ENCODE measurements at places on chromosomes 1 and 21. TPM values are rescaled to one million over a fixed set of nuclear protein-coding genes. Genes with fewer than 3 reads are reported as not detected.

DNA sequence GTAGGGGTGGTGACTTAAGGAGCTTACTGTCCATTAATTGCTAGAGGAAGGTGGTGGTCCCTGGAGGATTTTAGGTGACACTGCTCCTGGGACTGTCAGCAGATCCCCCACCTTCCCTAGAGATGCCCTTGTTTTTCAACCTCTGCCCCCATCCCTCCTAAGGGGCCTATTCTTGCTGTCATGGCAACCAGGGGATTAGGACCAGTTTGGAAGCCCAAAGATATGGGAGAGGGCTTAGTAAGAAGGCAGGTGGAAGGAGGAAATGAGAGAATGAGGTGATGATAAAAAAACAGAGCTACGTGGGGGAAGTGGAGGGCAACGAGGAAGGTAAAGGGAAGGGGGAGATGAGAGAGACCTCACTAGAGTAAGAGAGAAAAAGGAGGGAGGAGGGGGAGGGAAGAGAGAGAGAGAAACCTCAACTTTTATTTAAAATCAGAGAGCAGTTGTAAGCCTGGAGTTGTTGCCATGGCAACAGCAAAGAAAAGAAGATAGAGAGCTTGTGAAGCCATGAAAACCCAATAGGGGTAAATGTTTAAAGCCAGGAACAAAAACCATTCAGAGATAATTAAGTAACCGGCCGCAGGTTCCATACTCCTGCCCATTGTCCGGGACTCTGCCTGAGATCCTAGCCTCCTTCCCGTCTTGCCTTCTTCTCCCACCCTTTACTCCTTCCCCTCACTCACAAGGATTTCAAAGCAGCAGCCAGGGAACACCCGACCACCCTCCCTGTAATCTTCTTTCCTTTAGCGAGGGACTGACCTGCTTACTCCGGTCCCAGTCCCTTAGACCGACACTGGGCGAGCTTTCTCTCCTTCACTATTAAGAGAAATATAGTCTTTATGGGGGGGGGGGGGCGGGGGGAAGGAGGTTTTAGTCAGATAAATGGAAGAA is 20.6 kb downstream of the KIRREL1 start:
- DNase-seq: no peak

ENAH gene
- total RNA-seq: 46.0 TPM

GRCh38 chr1:26020330-26020768 is 1.2 kb upstream of the EXTL1 start:
- DNase-seq: no peak

- DNase-seq: no peak
These were observed 9.3 kb upstream of the ETS2 start for GRCh38 chr21:38796424-38796823.

GRCh38 chr21:40452548-40452947 is 394.4 kb downstream of the DSCAM start:
- no peak for DNase-seq

Measured in pulmonary artery endothelial cell (primary cell).